ENCODE measurements at places on chromosomes 11 and 22.
A peak's percentile ranks its signal among the peaks of the same experiment; 100 is the strongest.

DNA sequence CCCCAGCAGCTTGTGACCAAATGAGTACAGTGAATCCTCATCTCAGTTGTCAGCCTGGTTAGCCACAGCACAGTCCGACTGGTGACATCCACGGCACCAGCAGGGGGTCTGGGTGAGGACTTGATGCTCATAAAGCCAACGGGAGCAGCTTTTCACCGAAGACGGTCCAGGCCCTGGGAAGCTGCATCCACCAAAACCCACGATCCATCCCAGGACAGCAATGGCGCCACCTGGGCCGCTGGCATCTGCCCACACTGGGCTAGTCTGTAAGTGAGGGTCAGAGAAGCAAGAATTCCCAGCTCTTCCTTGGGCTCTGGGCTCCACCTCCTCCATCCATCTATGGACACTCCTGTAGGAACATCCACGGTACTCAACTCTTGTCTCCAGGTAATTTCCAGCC lies 25.1 kb upstream of the FXYD6 start:
- DNase-seq, result no peak

DNA sequence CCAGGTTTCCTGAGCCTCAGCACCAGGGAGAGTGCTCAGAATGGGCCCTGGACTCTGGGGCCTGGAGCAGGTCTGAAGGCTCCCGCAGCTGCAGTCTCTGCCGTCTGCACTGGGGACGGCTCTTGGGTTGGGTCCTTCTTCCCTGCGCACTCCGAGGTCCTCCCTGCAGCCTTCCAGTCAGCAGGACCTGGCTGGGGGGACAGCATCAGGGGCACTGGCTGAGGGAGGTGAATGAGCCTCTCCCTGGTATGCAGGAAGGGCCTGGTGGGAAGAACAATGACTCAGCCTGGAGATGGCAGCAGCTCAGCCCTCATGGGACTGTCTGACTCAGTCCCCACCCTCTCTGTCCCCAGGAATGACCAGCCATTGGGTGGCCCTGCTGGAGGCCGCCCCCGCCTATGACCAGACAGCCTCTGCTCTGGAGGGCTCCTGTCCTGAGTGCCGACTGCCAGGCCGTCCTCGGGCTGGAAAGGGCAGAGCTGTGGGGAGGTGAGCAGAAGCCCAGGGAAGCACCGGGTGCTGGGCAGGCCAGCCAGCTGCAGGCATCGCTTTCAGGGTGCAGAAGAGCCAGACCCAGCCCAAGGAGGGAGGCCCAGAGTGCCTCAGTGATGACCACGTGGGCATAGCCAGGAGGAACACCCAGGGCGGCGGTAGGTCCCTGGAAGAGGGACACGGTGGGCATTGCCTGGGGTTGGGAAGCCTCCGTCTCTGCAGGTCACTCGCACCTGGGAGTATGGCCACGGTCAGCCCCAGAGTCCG lies 455.0 kb downstream of the BRD1 start:
- DNase-seq, result peak; percentile 12

- DNase-seq, result no peak
Measured at GRCh38 chr11:67577951-67578350, 5.7 kb upstream of the GSTP1 start.

DNA sequence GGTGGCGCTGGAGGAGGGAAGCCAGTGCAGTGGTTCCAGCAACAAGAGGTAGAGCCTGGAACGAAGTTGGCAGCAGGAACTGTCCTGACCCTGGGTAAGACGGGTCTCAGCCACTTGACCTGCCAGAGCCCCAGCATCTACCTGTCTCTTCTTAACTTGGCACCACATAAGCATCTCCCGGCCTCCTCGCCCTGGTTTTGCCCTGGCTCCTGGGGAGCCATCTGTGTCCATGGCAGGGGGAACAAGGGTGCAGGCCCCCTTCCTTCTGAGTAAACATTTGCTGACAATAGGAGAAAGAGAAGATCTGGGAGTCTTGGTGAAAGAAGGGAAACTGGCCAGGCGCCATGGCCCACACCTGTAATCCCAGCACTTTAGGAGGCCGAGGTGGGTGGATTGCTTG lies 12.8 kb downstream of the P2RY2 start:
- no peak for DNase-seq

DNA sequence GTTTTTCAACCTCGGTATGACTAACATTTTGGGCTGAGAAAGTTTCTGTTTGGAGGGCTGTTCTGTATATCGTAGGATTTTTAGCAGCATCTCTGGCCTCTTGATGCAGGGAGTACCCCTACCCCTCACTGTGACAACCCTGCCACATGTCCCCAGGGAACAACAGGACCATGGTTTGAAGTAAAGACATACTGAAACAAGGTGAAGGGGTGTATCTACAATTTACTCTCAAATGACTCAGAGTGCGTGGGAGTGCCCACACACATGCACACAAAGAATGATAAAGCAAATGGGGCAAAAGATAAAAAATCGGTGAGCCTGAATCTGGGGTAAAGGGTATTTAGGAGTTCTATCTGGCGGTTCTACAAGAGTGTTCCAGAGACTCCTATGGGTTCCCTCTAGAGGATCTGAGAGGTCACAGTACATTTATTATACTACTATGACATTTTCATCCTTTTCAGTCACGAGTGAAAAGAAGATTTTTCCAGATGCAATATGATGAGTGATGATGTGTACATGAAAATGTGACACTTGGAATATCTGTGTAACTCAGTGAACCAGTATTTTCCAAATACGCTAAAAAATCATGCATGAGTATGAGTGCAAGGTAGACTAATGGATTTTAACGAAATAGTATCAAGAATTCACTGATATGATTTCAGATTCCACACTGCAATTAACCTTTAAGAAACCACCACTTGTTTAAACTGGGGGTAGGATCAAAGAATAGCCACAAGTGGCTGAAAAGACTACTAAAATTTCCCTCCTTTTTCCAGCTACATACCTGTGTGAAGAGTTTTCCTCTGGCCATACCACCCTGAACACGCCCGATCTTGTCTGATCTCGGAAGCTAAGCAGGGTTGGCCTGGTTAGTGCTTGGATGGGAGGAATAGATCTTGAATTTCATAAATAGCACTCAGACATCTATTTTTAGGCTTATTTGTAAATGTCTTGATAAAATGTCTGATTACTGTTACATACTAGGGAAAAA lies 56.3 kb upstream of the YPEL1 start:
- peak; percentile 33 for DNase-seq

DNA sequence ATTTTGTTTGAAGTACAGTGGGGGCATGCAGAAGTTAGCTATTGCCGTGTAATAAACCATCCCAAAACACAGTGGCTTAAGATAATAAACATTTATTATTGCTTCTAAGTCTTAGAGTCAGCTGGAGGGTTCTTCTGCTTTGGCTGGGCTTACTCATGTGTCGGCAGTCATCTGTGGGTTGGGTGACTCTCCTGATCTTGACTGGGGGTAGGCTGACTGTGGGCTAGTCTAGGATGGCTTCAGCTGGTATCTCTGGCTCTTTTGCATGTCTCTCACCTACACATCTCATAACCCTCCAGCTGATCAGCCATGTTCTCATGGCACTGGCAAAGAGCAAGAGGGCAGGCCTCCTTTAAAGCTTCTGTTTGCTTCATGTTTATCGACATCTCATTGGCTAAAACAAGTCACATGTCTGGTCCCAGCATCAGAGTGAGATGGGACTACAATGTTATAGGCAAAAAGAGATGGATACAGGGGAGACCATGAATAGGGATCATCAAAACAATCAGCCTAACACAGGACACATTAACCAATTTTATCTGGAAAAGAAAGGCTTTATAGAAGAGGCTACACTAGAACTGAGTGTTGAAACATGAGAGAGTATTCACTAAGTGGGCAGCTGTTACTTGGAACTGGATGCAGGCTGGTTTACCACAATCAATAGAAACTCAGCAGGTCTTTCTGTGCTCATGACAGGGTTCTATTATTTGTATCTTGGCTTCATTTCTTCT lies 5.1 kb downstream of the LRRC51 start:
- no peak for DNase-seq

GRCh38 chr11:44622190-44622650 lies 56.8 kb downstream of the CD82 start:
- DNase-seq, result no peak

- peak; percentile 91 for DNase-seq
Measured at GRCh38 chr11:11993839-11994238, 14.6 kb downstream of the DKK3 start.

DNA sequence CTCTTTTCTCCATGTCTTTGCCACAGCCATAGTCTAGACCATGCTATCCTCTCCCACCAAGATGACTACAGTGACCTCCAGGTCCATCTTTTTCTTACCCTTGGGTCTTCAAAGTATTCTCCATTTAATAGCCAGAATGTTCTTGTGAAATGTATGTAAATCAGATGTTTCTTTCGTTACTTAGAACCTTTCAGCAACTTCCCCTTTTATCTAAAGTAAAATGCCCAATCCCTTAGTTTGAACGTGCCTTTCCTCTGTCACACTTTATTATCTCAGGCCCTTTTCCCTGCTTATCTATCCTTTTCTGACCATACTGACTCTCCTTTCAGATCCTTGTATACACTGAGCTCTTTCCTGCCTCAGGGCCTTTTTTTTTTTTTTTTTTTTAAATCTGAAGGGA lies 17.9 kb downstream of the RBM4B start:
- DNase-seq, result no peak

DNA sequence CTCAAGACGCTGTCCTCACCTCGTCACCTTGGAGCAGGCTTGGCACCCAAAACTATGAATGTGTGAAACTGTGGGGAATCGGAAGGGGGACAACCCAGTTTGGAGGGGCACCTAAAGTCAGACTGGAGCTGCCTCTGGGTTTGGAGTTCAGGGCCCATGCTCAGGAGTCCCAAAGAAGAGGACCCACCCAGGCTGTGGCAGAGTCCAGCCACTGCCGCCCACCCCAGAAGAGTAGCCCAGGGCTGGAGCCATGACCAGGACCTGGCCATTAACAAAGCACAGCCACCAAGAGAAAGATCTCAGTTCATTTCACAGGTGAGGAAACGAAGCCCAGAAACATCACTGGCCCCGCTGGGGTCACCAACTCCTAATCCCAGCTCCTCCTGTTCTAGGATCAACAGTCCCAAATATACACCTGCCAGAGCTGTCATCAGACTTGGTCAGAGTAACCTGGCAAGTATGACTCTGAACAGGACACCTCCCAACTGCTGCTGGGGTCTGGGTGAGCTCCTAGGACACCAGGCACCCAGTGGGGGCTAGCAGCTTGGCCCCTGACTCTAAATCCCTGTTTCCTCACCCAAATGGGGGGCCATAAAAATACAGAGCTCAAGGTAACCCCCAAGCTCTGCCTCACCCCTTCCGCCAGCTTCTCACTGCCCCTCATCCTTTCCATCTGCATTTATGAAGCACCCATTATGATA lies 2.7 kb downstream of the RAB3IL1 start:
- no peak for DNase-seq

GRCh38 chr22:46419754-46420571 lies 84.4 kb downstream of the TRMU start:
- no peak for DNase-seq
